PC-9 (cell line): ENCODE measurements at places on chromosomes 16 and 17. TPM values are rescaled to one million over a fixed set of nuclear protein-coding genes. Genes with fewer than 3 reads are reported as not detected.

Gene TEKT5
- 1.5 TPM in 1 of 2 replicates, not detected in the other for total RNA-seq

Gene SGCA
- not detected in 2 replicates for total RNA-seq

- no peak for DNase-seq
Observed at GRCh38 chr16:21565507-21565860, 33.9 kb upstream of the METTL9 start.

- no peak for DNase-seq
Observed at GRCh38 chr17:63270610-63271009, 175.5 kb downstream of the CYB561 start.

DNA sequence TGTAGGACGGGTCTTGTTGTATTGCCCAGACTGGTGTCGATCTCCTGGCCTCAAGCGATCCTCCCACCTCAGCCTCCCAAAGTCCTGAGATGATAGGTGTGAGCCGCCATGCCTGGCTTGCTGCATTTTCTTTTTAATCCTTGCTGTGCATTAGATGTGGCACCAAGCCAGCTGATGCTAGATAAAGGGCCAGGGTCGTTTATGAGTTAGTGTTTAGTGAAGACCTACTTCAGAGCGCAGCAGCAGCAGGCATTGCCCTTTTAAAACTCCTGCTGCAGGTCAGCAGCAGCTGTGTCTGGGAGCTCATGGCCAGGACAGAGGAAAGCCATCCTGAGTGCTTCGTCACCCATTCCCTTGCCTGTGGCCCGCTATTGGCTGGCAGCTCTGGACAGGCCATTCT lies 237.3 kb downstream of the CCDC182 start:
- no peak for DNase-seq

Gene ABI3
- total RNA-seq, result not detected in 2 replicates

GRCh38 chr17:64277831-64278562 lies 14.9 kb upstream of the TEX2 start:
- DNase-seq, result no peak

Gene DRG2
- 62.4 and 66.9 TPM in 2 replicates for total RNA-seq

Gene MYH2
- not detected in 2 replicates for total RNA-seq

- peak; percentile 55 for DNase-seq
Observed at GRCh38 chr17:29565643-29566472, 979 bp downstream of the ABHD15 start.

Gene SALL1
- total RNA-seq, result not detected in 2 replicates

DNA sequence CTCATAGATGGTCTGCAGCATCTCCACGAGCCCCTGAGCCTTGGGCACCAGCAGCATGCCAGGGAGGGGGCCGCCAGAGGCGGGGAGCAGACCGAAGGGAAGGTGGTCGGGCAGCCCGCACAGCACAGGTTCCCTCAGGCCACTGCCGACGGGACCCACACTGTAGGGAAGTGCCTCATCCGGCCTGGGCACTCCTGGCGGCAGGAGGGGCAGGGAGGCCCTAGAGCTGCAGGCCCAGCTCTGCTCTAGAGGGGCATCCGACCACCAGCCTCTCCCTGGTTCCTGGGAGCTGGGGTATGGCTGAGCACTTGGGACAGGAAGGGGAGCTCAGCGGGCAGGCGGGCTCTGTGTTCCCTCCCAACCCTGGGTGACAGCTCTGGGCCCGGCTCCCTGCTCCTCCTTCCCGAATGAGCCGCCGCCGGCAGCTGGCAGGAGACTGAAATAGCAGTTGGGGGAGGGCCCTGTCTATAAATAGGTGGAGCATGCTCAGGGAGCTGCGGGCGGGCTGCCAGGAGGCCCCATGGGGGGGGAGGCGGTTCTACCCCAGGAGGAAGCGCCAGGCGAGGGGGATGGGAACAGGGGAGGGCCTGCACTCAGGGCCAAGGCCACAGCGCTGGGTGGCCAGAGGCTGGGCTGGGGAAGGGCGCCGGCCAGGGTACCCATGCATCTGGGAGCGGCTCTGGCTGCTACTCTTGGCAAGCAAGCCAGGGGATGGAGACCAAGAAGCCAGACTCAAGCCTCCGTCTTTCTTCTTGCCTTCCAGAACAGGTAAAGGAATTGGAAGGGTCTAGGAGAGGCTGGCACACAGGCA lies 12.4 kb downstream of the HDAC5 start:
- DNase-seq, result peak; percentile 61

Gene HOXB1
- not detected in 2 replicates for total RNA-seq

- DNase-seq, result no peak
Observed at GRCh38 chr17:5282642-5283217, 646 bp downstream of the RABEP1 start.

Gene LRRC37A3
- total RNA-seq, result 9.8 and 13.7 TPM in 2 replicates

Gene CRYBA1
- not detected in 2 replicates for total RNA-seq

DNA sequence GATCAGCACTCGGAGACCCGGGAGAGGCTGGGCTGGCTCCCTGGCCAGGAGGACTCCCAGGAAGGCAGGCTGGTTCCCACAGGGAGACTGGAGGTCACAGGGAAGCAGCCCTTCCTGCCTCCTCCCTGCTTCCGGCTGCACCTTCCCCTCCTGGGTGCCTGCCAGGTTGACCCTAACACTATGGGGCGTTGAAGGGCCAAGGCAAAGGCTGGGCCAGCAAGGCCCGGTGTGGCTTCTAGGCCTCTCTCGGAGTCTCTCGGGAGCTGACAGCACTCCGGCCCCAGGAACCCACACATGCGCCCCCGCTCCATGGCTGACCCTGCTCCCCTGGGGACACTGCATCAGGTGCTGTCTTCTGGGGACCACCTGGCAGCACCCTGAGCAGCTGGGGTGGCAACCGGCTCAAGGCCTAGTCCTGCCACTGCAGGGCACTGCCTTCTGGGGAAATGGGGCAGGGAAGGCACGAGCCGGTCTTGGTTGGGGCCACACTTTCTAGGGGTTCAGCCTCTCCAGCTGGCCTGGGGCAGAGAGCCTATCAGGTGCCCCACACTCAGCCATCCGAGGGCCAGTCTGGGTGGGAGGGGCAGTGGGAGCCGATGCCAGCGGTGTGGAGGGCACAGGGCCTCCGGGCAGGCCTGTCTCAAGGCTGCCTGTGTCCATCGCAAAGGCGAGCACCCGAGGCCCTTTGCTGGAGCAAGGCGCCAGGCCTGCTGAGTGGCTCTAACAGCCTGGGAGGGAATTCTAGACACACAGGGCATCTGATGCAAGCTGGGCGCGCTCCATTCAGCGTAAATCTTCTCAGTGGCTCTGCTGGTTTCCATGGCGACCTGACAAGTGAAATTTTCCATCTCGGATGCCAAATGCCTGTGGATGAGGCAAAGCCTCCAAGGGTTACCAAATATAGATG lies 5.6 kb upstream of the MTSS2 start:
- DNase-seq, result no peak

GRCh38 chr16:24753437-24753836 lies 24.0 kb downstream of the TNRC6A start:
- DNase-seq, result no peak

DNA sequence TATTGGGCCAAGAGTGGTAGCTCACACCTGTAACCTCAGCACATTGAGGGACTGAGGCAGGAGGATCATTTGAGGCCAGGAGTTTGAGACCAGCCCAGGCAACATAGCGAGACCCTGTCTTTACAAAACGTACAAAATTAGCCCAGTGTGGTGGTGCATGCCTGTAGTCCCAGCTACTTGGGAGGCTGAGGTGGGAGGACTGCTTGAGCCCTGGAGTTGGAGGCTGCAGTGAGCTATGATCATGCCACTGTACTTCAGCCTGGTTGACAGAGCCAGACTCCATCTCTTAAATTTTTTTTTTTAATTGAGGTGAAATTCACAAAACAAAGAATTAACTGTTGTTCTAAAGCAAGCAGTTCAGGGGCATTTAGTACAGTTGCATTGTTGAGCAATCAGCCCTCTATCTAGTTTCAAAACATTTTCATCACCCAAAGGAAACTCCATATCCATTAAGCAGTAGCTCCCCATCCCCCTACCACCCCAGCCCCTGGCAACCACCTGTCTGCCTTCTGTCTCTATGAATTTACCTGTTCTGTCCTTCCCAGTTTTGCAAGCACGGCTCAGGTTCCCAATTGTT lies 15.6 kb downstream of the SNX29 start:
- no peak for DNase-seq

DNA sequence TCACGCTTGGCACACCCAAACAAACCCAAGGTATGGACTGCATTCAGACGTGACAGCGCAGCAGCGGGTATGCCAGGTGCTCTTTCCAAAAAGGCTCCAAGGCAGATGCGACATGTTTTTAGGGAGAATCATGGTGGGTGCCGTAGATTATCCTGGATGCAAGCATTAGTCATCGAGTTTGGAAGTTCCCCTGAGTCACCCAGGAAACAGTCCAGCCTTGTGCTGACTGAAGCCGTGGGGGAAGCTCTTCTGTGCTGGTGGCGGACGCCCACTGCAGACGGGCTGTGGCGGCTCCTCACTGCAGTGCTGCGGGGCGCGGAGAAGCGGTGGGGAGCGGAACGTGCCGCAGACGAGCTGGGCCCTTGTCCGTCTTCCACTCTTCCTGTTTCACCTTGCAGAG lies 13.9 kb downstream of the JPT2 start:
- peak; percentile 67 for DNase-seq

Gene NLRC3
- total RNA-seq, result not detected in 2 replicates

GRCh38 chr16:31143011-31143693 lies 6.7 kb downstream of the PRSS36 start:
- DNase-seq, result no peak

DNA sequence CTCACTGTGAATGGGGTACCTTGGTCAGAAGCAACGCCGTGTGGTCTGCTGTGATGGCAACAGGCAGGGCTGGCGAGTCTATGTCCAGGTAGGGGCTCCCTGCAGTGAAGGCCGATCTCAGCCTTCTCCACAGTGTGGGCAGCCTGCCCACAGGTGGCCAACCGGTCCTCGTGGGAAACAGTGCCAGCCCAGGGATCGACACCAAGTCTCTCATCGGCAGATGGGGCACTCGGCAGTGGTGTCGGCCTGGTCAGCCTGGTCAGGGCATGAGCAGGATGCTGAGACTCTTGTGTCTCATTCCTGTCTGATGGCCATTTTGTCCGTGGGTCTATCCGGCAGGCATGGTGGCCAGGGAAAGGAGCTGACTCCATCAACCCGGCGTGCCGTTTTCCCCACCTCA lies 92.2 kb downstream of the TNFRSF13B start:
- no peak for DNase-seq

- no peak for DNase-seq
Observed at GRCh38 chr16:31243734-31244670, 15.8 kb upstream of the ITGAM start.

Gene TBC1D3E
- not detected in 2 replicates for total RNA-seq

- DNase-seq, result no peak
Observed at GRCh38 chr17:50953831-50954601, 87.9 kb upstream of the TOB1 start.

DNA sequence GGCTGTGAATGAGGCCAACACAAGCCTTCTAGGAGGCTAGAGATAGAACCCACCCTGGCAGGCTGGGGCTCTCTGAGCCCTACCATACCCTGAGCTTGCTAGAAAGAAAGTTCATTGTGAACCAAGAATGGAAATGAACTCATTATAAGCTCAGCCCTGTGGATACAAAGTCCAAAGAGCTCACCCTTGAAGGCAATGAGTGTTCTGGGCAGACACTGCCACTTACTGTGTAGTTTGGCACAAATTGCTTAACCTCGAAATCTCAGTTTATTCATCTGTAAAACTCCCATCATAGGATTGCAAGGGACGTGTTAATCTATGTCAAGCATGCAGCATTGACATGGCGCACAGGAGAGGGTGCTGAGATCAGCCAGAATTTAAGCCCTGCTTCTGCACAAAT lies 5.5 kb downstream of the KDM8 start:
- no peak for DNase-seq

Gene PRSS33
- 0.23 and 0.33 TPM in 2 replicates for total RNA-seq

Gene ZNF385C
- 1.7 and 2.1 TPM in 2 replicates for total RNA-seq

Gene PPP4C
- total RNA-seq, result 246 and 268 TPM in 2 replicates

GRCh38 chr17:74748279-74748528 lies 224 bp upstream of the NHERF1 start:
- no peak for DNase-seq

Gene AP2B1
- 153 and 186 TPM in 2 replicates for total RNA-seq

GRCh38 chr17:34504814-34505484 lies 74.4 kb upstream of the TMEM132E start:
- DNase-seq, result no peak

Gene ASPHD1
- 8.3 and 11.3 TPM in 2 replicates for total RNA-seq

Gene EVI2B
- total RNA-seq, result not detected in 2 replicates

Gene RBFOX1
- total RNA-seq, result not detected in 2 replicates
